ENCODE measurements at places on chromosomes 7 and 10.
A peak's percentile ranks its signal among the peaks of the same experiment; 100 is the strongest.

- DNase-seq: no peak
Measured at GRCh38 chr10:104447331-104447730, 93.7 kb downstream of the CFAP58 start.

DNA sequence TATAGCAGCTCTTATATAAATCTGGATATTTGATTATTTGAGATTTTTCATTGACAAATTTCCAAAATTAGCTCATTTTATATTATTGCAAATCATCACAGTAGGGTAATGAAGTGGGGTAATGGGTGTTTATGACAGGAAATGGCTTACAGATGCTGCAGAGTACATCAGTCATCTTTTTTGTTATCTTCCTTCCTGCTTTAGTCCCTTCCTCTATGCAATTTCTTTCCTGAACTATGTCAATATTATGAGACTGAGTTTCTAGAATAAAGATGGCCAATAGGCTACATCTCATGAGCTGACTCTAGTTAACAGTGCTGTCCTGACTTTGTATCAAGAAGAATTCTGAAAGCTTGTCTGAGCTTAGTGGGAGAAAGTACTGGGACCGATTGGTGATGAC is 244.5 kb downstream of the XPNPEP1 start:
- DNase-seq: no peak

DNA sequence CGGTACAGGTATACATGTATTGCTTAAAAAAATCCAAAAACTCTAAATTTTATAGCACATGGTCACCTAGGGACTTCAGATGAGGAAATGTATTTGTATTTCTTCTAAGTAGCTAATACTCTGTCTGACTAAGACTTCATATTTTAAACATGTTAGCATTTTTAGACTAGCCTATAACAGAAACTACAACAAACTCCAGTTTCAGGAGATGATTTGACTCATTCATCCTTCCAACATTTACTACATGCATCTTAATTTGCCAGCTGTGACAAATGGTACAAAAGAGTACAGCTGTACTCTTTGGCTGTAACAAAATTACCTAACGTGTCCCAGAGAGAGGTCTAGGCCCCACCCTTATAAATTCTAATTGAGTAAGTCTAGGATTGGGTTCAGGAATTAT is 22.2 kb downstream of the TMEM209 start:
- DNase-seq: no peak

DNA sequence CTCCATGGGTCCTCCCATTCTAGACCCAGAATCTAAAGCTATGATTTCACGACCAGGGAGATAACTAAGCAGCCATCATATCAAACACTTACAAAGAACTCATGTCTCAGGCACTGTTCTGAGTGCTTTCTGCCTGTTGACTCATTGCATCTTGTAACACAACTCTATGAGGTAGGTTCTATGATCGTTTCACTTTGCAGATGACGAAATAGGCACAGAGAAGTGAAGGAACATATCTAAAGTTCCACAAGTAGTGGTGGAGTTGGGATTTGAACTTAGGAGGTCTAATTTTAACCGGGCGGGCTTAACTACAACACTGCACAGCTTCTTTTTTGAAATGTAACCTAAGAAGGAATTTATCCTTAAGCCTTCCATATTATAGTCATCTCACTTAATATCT is 2.9 kb downstream of the RBP4 start:
- no peak for DNase-seq

DNA sequence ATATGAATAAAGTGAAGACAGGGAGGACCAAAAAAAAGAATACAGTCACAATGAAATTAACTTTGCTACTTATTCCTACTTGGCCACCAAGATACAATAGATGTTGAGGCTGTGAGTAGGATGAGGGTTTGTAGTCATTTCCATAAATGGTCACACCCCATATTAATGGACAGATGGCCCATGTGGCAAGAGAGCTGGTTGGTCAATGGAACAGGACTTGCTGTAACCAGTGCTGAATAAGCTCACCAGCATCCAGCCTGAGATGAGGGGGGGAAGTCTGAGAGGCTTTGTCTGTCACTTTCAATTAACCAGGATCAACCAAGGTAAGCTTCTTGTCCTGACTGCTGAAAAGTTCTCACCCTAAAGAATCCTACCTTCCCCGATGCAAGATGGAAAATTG is 130.4 kb upstream of the KCNMA1 start:
- no peak for DNase-seq

GRCh38 chr10:112517451-112517862 is 70.4 kb downstream of the VTI1A start:
- DNase-seq: no peak

GRCh38 chr7:26005683-26006410 is 146.2 kb upstream of the NFE2L3 start:
- no peak for DNase-seq

DNA sequence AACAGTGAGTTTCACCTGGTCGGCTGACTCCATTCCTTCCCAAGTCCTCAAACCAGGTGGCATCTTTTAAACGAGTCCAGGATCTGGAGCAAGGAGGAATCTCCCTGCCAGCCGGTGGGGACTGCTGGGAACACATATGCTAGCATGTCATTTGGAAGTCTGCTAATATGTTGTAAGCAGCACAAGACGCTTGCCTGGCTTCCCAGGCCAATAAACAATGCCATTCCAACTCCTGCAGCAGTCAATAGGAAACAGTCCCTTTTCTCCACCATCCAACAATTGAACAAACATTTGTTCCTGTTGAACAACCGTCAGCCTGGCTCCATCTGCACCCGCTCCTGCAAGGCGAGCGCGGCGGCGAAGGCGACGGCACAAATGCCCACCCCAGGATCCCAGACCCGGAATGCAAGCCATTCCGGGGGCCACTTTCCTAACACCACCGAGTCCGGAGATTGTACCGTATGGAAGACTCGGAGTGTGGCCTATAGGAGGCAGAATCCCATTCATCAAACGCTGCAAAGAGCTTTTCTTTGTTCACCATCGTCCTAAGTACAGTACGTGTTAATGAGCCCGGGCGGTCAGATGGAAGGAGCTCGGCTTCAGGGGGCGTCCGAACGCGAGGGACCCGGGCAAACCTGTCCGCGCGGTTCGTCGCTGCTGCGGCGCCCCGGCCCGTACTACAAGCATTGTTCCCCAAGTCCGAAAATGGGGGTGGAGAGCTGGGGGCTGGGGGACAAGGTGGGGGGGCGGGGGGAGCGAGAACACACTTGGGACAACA is 1.6 kb downstream of the FAM53B start:
- peak; percentile 10 for DNase-seq

GRCh38 chr10:119203006-119203405 is 4.4 kb upstream of the GRK5 start:
- no peak for DNase-seq

GRCh38 chr10:7397049-7398035 is 13.5 kb downstream of the SFMBT2 start:
- no peak for DNase-seq

DNA sequence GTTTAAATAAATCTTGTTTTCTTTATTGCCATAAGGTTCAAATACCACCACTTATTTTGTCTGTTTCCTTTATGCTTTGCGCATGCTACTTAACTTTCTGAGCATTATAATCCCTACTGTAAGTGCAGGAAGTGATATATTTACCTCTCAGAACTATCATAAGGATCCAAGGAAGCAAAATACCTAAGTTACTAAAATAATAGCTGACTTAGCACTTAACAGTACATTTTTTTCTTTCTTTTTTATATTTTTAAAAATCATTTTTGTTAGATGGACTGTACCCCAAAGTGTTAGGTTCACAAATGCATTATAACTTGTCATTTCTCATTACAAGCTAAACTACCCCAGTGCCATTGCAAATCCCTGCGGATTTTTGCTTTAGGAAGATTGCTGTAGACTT is 663.8 kb downstream of the SUGCT start:
- no peak for DNase-seq

DNA sequence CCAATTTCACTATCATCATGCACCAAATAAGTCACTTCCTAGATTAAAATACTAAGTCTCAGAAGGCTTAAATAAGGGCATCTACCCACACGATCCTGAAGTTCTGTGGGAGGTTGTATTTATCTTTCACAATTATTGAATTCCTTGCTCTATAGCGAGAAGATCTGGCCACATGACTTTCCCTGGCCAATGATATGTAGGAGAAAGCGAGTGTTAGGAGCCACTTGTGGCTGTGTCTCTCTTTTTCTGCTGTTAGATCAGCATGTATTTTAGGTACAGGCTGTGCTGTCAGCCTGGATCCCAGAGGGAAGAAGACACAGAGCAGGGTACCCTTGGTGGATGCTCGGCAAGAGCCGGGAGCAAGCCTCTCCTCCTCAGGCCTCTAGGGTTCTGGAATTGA is 131.3 kb upstream of the DPP6 start:
- no peak for DNase-seq

- peak; percentile 30 for DNase-seq
Measured at GRCh38 chr7:120725376-120726039, 132.4 kb downstream of the TSPAN12 start.

- DNase-seq: no peak
Measured at GRCh38 chr7:33562996-33563395, 342.3 kb upstream of the BMPER start.

DNA sequence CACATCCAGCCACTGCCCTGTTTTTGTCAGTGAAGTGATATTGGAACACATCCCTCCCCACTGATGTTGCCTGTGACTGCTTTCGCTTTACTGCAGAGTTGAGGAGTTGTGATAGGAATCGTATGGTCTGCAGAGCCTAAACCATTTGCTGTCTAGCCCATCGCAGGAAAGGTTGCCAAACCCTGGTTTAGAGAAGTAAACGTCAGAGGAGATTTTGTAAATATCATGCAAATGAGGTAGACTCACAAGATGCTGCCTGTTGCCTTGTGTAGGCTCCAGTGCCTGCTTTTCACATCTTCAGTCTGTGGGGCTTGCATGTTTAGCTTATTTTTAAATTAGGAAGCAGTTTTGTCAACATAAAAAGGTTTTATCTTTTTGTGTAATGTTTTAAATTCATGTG is 107.1 kb downstream of the TRRAP start:
- no peak for DNase-seq

DNA sequence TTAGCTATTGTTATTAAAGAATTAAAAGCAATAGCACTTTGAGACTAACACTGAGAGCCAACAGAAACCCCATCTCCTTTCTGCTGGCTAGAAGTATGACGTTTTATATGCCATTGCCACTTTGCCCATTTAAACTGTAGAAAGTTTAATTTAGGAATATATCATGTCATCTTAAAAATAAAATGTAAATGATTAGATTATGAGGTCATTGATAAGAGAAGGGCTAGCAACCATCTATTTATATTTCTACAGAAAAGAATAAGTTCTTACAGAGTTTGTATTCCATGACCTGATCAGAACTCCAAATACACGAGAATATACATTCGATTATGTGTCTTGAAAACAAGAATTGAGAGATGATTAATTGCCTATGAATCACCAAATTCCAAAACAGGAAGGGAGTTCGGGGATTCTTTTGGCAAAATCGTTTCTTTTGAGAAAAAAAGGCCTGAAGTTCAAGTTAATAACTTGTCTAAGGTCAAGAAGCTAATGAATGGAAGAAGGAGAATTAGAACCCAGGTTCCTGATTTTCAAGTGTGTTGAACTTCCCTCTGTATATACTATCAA is 227.0 kb downstream of the TRIL start:
- no peak for DNase-seq

DNA sequence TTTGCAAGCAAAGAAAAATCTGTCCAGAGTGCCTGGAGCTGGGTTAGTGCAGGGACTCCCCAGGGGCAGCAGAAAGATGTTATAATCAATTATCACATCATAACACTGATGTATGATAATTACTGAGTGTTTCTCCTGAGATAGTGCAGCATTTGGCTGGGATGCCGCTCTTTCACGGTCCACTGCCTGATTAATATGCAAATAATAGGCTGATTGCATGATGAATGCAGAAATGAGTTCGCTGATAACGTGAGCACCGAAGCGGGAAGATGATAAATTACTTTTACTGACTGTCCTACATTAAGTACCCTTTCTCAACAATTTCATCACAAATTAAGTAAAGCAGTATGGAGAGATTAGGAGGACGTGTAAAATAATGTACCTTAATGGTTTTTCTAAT is 71.4 kb upstream of the SH2B2 start:
- DNase-seq: no peak

DNA sequence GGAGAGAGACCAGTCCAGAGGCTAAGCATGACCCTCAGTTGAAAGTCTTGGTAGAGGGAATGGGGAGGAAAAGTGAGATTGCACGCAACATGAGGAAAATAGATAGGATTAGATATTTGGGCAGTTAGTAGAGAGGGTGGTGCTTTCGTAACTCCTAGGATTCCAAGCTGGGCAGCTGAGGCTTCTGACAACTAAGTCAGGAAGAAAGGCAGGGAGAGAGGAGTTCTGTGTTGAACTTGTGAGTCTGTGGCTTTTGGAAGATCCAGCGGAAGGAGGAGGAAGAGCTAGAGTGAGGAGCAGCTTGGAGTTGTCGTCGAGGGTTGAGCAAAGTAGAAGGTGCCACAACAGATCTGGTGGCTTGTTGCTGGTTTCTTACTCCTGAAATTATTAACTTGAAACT is 21.8 kb downstream of the CUL1 start:
- no peak for DNase-seq

DNA sequence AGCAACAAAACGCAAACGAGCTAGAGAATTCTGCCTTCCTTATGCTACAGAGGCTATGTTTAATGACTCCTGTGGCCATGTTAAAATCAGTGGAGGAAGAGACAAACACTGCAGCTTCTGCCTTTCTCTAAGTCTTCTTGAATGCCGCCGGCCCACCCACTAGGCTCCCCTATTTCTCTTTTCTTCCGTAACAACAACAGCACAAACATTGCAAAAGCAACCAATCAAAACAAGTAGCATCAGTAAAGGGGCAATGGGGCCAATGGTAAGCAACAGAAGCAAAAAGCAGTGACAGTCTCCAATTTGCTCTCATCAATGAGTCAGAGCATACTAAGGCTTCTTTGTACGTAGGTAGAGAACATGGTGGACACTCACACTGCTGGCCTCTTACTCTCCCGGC is 26.8 kb downstream of the DNAJC1 start:
- no peak for DNase-seq

- DNase-seq: no peak
Measured at GRCh38 chr7:151269511-151269910, 21.0 kb upstream of the SMARCD3 start.

- no peak for DNase-seq
Measured at GRCh38 chr10:31751738-31752080, 176.9 kb downstream of the ARHGAP12 start.
